CD4-positive, alpha-beta memory T cell (primary cell): ENCODE measurements at places on chromosomes 12 and 14.

DNA sequence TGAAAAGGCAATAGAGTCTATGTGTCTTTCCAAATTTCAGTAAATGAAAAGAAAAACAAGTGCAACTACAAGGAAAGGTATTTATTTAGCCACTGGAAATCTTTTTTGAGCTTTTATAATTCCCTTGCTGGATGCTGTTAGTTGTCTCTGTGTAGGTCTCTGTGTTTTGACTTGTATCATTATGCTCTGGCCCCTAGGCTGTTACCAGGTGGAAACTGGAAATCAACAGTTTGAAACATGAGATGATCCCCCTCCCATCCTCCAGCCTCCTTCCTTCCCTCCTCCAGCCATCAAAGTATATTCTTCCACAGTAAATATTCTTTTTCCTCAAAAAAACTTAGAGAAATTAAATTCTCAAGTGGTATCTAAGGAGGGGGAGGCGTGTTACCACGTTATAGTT is 934 bp upstream of the DCN start:
- no peak overlapping the region for H3K4me3 ChIP-seq
- no peaks in the 10 kb centered on the region for H3K4me1 ChIP-seq
- no peak overlapping the region for H3K27ac ChIP-seq
- DNase-seq = no peak

- no peak for DNase-seq
- no peaks in the 10 kb centered on the region for H3K27me3 ChIP-seq
- H3K4me1 ChIP-seq = peaks cover 26% of the 10 kb centered on the region
- peaks cover 79% of the 10 kb centered on the region for H3K36me3 ChIP-seq
- no peak overlapping the region for H3K27ac ChIP-seq
These were observed 32.7 kb downstream of the PPP4R3A start for GRCh38 chr14:91477388-91477787.

GRCh38 chr14:37150414-37150813 is 22.0 kb downstream of the SLC25A21 start:
- H3K36me3 ChIP-seq = no peaks in the 10 kb centered on the region
- no peaks in the 10 kb centered on the region for H3K27me3 ChIP-seq
- no peak overlapping the region for H3K4me3 ChIP-seq
- H3K4me1 ChIP-seq = no peaks in the 10 kb centered on the region
- DNase-seq = no peak
- H3K27ac ChIP-seq = no peak overlapping the region

- no peaks in the 10 kb centered on the region for H3K36me3 ChIP-seq
- DNase-seq = no peak
- no peak overlapping the region for H3K27ac ChIP-seq
- H3K27me3 ChIP-seq = no peaks in the 10 kb centered on the region
- no peaks in the 10 kb centered on the region for H3K4me1 ChIP-seq
These were observed 6.7 kb downstream of the ANO4 start for GRCh38 chr12:100801320-100801719.

- DNase-seq = no peak
- H3K4me3 ChIP-seq = no peak overlapping the region
- H3K36me3 ChIP-seq = no peaks in the 10 kb centered on the region
- no peaks in the 10 kb centered on the region for H3K4me1 ChIP-seq
These were observed 184.4 kb upstream of the EEA1 start for GRCh38 chr12:93113317-93114006.
